ENCODE measurements at places on chromosomes 2 and 18. TPM values are rescaled to one million over a fixed set of nuclear protein-coding genes. Genes with fewer than 3 reads are reported as not detected.

DNA sequence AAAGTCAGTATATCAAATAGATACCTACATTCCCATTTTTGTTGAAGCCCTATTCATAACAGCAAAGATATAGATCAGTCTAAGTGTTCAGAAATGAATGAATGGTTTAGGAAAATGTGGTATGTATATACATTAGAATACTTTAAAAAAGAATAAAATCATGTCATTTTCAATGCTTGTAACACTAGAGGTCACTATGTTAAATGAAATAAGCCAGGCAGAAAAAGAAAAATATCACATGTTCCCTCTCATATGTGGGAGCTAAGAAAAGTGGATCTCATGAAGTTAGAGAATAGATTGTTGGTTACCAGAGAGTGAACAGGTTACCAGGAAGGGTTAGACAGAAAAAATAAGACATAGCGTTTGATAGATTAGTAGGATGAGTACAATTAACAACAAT is 1111.0 kb upstream of the SLC39A10 start:
- DNase-seq = no peak
- H3K27me3 ChIP-seq = peaks cover 9% of the 10 kb centered on the region
- no peaks in the 10 kb centered on the region for H3K4me1 ChIP-seq
- no peaks in the 10 kb centered on the region for H3K36me3 ChIP-seq

Gene MRO
- total RNA-seq = not detected

GRCh38 chr2:131584380-131584779 is 56.7 kb downstream of the CCDC74A start:
- H3K36me3 ChIP-seq = no peaks in the 10 kb centered on the region
- H3K4me3 ChIP-seq = no peak overlapping the region
- DNase-seq = no peak
- peaks cover 25% of the 10 kb centered on the region for H3K27me3 ChIP-seq
- no peak overlapping the region for H3K27ac ChIP-seq

Gene IL37
- not detected for total RNA-seq

Gene CD28
- 128 TPM for total RNA-seq

DNA sequence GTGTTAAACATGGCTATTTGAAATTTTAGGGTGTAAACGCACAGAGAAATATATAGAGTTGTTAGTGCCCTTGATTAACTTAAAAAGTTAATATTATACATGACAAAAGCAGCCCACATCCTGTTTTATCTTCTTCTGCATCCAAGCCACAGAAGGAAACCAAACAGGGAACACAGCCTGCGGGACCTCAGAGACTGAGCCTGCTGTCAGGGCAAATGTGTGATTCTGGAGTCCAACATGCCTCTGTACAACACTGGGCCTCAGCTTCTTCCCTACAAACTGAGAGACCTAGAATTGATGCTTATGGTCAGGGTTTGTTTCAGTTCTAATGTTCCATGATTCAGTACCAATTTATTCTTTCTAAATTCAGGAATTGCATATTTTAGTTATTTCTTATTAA is 404.7 kb downstream of the FBXO15 start:
- H3K36me3 ChIP-seq = no peaks in the 10 kb centered on the region
- no peaks in the 10 kb centered on the region for H3K4me1 ChIP-seq
- DNase-seq = no peak
- H3K27me3 ChIP-seq = peaks cover 11% of the 10 kb centered on the region
- no peak overlapping the region for H3K4me3 ChIP-seq
- H3K27ac ChIP-seq = no peak overlapping the region

GRCh38 chr2:119426801-119427395 is 4.8 kb upstream of the TMEM37 start:
- peaks cover 45% of the 10 kb centered on the region for H3K27me3 ChIP-seq
- peaks cover 2% of the 10 kb centered on the region for H3K36me3 ChIP-seq
- no peak for DNase-seq
- peaks cover 2% of the 10 kb centered on the region for H3K4me1 ChIP-seq
- no peak overlapping the region for H3K27ac ChIP-seq

DNA sequence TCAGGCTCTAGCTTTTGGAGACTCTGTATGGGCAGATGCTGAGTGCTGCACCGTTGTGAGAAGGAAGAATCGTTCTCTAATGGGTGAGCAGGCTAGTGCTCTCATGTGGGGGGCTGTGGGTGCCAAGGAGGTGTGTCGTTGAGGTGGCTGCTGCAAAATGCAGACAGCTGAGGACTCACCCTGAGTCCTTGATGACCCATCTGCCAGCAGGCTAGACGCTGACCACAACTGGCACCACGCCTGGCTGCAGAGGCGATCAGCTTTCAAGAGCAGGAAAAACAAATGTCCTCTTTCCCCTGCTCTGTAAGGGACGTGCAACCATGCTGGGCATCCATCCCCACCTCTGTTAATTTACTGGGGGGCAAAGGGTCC is 48.2 kb downstream of the HAUS1 start:
- H3K27me3 ChIP-seq = no peaks in the 10 kb centered on the region
- DNase-seq = no peak
- H3K36me3 ChIP-seq = no peaks in the 10 kb centered on the region
- H3K4me1 ChIP-seq = peaks cover 83% of the 10 kb centered on the region

DNA sequence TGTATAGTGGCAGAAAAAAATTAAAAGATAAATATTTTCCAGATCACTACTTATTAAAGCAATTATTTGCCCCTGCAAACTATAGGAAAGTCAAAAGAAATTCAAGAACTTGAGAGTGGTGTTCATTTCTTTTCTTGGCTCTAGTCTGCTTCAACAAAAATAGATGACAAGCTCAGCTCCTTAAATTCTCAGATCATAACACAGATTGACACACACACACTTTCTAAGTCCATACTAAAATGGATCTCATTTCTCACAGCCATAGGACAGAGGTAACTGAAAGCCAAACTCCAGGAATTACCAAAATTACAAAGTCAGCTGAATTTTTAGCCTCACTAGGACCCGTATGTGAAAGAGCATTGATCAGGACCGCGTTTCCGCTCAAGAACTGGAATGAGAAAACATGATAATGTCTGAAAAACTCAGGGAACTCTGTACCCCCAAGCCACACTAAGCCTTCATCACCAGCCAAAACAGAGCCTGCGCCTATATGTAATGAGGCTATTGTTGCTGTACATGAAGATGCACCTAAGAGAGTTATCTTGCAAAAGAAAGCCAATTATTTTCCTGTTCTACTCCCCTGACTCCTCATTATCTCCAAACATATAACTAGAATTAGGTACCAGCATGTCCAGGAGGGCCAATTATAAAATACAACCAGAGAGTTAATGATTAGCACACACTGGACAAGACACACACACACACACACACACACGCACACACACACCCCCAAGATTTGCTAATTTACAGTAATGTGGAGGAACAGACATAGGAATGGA is 16.5 kb upstream of the EFR3B start:
- no peak for DNase-seq
- H3K27me3 ChIP-seq = no peaks in the 10 kb centered on the region

DNA sequence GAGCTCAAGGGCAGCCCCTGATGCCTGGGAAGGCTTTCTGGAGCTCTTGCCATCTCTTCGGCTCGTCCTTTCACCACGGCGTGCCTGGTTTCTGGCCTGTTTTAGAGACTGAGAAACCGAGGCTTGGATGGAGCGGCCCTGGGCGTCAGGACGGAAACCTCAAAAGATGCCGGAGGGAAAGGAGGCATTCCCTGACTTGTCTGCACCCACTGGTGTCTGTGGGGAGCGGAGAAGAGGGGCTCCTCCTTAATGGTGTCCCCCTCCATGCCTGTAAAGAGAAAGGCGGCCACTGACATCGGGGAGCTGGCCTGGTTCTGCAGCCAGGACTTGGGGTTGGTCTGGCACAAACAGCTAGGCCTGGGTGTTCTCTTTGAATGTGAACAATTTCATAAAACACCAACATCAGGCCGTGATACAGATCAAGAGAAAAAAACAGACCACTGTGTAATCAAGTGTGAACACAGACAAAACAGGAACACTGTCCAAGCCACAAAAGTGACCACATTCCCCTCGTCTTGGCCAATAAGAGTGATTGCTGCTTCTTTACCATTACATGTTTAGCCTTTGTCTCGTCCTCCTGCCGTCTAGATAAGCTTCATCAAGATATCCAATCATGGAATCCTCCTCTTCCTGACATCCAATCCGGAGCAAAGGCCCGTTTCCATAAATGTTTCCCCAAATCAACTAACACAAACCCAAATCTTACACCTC is 633 bp upstream of the ILKAP start:
- peaks cover 45% of the 10 kb centered on the region for H3K4me1 ChIP-seq
- no peaks in the 10 kb centered on the region for H3K36me3 ChIP-seq
- no peak for DNase-seq
- H3K4me3 ChIP-seq = peak overlapping the region; percentile 89
- peak overlapping the region; percentile 96 for H3K27ac ChIP-seq

DNA sequence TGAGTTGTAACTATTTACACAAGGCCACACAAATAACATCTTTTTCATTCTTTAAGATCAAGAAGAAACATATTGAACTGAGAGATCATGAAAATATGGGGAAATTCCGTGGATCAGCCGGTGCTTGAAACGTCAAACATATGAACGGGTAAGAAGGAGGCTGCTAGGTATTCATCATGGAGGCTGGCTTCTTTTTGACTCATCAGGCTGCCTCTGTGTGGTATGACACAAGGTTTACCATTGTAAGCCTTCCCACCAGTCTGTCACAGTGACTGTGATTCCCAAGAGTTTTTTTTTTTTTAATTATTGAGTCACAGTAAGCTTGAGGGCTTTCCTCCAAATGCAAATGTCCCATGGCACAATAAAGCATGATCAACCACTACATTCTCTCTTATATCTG is 506.9 kb downstream of the BCL11A start:
- no peaks in the 10 kb centered on the region for H3K36me3 ChIP-seq
- H3K27me3 ChIP-seq = no peaks in the 10 kb centered on the region
- H3K4me3 ChIP-seq = no peak overlapping the region
- no peak overlapping the region for H3K27ac ChIP-seq
- H3K4me1 ChIP-seq = no peaks in the 10 kb centered on the region
- no peak for DNase-seq

Gene COLEC11
- total RNA-seq = 1.9 TPM

GRCh38 chr2:127659408-127660290 is 13.7 kb downstream of the GPR17 start:
- no peak overlapping the region for H3K4me3 ChIP-seq
- no peaks in the 10 kb centered on the region for H3K36me3 ChIP-seq
- no peak for DNase-seq

Gene AMER3
- total RNA-seq = not detected

Gene ALPG
- not detected for total RNA-seq

Gene RBM43
- 30.6 TPM for total RNA-seq

DNA sequence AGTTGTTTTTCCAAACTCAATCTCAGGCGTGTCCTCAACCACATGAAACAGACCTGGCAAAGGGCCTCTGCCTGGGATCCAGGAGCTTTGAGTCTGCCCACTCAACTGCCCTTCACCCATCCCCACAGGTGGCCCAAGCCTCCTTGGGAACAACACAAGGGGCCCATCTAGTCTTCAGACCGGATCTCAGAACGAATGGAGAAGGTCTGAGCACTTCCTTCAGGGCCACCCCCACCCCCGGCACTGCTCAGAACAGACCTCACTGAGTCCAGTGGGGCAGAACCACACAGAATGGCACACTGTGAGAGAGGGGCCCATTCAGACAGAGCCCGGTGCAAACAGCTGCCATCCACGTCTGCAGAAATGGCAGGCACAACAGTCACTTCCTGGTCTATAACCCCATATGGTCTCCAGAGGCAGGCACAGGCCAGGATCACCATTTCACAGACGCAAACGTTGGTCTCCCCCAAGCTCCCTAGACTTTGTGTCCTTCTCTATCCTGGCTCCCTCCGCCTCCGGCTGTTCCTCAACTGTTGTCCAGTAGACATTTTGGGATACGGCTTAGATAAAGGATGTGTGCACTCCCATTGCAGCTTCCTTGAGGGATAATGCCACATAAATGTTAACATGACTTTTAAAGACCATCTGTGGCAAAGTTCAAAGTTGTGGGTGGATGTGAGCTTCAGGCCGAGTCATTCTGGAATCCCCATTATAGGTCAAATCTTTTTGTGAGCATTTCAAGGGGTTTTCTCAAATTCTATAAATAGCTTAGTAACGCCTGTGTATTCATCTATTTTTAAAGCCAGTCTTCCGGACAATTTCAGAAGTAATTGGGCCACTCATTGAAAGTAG is 149.7 kb downstream of the SMAD7 start:
- peak overlapping the region; percentile 8 for H3K27ac ChIP-seq
- H3K27me3 ChIP-seq = no peaks in the 10 kb centered on the region
- H3K4me1 ChIP-seq = peaks cover 6% of the 10 kb centered on the region
- H3K4me3 ChIP-seq = no peak overlapping the region
- DNase-seq = no peak
- no peaks in the 10 kb centered on the region for H3K36me3 ChIP-seq

GRCh38 chr2:45651415-45652089 is at the start of gene PRKCE:
Gene PRKCE, plus strand, starts transcription at chr2:45651675.
- DNase-seq = peak; percentile 30
- no peaks in the 10 kb centered on the region for H3K36me3 ChIP-seq
- H3K27ac ChIP-seq = peak within 1 kb of the TSS; percentile 90
- H3K4me1 ChIP-seq = peaks cover 29% of the 10 kb centered on the region
- peak within 1 kb of the TSS; percentile 96 for H3K4me3 ChIP-seq

DNA sequence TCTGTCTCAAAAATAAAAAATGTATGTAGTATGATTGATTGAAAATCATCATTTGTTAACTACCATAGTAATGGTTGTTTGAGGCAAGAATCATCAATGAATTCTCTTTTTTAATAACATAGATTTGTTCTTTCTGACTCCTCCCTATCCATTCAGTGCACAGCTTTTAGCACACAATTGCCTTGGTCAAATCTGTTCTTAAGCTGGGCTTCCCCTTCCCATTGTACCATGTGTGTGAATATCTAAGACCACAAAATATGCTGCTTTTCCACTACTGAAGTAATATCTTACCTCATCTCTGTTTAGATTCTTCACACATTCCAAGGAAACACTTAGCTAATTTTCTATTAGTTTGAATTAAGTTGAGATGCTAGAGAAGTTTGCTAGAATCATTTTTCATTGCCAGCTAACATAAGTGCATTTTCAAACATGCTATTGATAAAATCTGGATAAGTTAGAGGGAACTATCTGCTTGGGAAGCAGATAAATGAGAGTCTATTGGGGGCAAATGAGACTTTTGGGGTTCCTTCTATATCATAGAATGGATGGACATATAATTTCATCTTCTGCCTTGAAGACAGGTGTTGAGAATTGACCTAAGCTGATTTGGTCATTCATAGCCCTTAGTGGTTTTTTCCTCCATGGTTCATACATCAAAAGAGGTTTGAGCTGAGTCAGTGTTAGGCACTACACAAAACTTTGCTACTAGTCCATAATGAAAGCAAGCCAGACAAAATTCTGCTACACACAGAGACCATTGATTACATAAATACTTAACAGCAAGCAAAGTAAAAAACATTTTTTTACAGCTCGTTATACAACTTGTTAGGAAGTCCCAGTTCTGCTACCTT is 231.9 kb downstream of the PLCL1 start:
- H3K4me1 ChIP-seq = peaks cover 3% of the 10 kb centered on the region
- no peak for DNase-seq
- no peaks in the 10 kb centered on the region for H3K36me3 ChIP-seq
- H3K27ac ChIP-seq = no peak overlapping the region
- H3K4me3 ChIP-seq = no peak overlapping the region

Gene SRD5A2
- total RNA-seq = not detected

Gene WNT10A
- total RNA-seq = 1.8 TPM

DNA sequence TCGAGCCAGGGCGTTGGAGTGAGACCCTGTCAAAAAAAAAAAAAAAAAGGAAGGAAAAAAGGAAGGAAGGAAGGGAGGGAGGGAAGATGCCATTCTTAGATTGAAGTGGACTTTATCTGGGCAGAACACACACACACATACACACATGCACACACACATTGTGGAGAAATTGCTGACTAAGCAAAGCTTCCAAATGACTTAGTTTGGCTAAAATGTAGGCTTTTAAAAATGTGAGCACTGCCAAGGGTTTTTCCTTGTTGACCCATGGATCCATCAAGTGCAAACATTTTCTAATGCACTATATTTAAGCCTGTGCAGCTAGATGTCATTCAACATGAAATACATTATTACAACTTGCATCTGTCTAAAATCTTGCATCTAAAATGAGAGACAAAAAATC is 564 bp upstream of the TTR start:
- no peaks in the 10 kb centered on the region for H3K4me1 ChIP-seq
- H3K27ac ChIP-seq = no peak overlapping the region
- H3K27me3 ChIP-seq = peaks cover 18% of the 10 kb centered on the region

All from naive thymus-derived CD8-positive, alpha-beta T cell (primary cell).